NCI-H510A treated with DMSO at 0.1 percent for 48 hours (cell line): ENCODE measurements at places on chromosomes 4 and X.
A peak's percentile ranks its signal among the peaks of the same experiment; 100 is the strongest.

DNA sequence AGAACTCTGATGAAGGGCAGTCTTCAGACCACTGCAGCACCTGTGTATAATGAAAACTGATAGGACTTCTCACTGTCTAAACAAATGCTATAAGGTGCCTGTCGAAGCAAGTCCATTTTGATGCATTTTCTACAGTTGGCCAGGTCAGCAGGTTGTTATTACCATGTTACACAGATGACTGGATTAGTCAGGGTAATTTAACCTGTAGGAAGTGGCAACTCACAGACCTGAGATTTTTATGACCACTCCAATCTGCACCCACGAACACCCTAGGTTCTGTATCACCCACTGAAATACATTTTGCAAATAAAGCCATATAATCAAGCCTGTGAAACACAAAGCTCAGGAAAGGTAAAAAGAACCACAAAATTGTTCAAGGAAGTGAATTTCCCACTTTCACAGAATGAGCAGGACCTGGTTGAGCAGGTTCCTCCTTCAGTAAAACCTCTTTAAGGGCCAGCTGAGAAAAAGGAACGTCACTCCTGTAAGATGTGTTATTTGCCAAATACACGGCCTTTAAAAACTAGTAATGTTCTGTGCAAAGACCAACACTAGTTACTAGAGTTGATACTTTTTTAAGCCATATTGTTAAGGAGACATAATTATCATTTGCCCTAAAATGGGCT lies 12.7 kb downstream of the MAML3 start:
- peak; percentile 20 for DNase-seq

DNA sequence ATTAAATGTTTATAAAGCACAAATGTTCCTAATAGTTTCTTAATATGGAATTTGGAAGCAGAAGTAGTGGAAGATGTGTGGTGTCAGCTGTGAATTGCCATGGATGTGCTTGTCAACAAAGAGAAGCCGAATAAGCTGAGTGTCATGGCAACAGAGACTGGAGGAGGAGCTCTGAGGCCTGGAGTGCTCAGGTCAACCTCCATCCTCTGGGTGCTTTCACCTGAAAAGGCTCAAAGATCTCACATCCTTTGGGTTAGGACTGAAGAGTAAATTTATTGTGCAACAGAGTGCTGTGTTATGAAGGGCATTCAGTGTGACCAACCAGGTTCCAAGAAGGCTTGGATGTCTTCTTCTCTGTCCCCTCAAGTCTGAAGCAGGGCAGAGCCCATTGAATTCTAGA lies 18.7 kb downstream of the SGMS2 start:
- DNase-seq, result no peak

- DNase-seq, result no peak
Observed at GRCh38 chrX:136572030-136572429, 40.0 kb downstream of the VGLL1 start.

DNA sequence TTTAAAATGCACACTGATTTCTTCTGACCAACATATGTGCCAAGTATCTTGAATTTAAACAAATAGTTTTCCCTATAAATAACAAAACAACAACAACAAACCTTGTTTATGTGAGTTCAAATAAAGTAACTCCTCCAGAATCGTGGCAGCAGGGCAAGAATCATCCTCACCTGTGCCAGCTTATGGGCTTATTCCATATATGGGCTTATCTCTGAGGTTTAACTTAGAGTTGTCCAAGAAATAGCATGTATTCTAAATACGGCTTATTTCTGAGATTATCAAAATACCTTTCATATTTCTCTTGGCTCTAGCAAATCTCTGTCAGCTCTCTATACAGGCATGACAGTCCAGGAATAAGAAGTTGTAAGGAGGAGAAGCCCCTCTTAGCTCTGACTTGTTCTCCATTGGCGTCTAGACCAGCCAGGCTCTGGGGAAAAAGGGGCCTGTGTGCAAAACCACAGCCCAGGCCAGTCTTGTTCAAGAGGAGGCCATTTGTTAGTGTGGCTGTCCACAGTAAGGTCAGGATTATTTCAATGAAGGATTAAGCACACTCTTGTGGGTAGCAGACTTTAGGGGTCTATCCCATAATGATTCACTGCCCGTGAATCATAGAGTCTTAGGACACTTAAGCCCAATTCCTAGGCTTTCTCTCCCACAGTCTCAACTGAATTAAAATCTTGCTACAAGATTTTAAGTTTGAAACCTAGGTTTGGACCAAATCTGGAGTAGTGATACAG lies 63.2 kb downstream of the FRAS1 start:
- DNase-seq, result no peak

- no peak for DNase-seq
Observed at GRCh38 chrX:112874175-112874574, 33.5 kb upstream of the AMOT start.

DNA sequence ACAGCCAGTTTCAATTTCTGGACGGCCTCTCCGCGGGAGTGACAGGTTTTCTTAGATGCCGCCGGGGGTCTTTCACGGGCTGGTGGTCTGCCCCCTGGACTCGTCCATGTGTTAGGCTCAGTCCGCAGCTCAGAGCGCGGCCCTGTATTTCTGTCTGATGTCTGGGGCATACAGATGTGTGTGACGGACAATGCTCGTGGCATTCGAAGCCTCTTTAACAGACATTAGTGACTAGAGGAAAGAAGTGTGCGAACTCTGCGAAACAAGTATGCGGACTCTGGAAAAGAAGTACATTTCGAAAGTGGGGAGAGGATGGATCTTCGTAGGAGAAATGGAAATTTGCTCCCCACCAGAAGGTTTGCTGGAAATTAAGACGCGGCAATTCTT lies 793 bp upstream of the DCUN1D4 start:
- no peak for DNase-seq

- DNase-seq, result no peak
Observed at GRCh38 chrX:17597327-17597726, 140.0 kb upstream of the SCML1 start.

DNA sequence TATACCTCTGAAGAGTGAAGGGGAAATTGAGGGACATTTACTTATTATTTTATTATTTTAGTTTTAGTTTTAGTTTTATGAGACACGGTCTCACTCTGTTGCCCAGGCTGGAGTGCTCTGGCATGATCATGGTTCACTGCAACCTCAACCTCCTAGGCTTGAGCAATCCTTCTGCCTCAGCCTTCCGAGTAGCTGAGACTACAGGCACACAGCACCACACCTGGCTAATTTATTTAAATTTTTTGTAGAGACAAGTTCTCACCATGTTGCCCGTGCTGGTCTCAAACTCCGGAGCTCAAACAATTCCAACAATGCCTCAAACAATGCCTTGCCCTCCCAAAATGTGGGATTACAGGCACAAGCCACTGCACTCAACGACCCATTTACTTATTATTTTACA lies 68.4 kb upstream of the BMP2K start:
- no peak for DNase-seq

- DNase-seq, result no peak
Observed at GRCh38 chr4:120005076-120005475, 61.6 kb downstream of the MAD2L1 start.

GRCh38 chr4:138297743-138298405 lies 55.7 kb upstream of the SLC7A11 start:
- DNase-seq, result no peak

DNA sequence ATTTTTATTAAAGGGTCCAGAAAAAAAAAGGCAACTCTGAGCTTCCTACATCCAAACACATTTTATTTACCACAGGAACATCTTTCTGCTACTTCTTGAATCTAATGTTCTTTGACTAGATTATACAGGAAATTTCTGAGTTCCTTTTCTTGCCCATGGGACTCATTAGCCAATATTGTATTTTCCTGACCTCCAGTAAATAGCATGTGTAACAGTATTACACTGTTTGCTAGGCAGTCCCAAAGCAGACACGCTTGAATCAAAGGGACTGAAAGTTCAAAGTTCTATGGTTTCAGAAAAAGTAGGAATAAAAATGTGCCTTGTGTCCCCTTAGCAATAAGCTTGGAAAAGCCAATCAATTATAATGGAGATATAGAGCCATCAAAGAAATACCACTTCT lies 57.4 kb downstream of the MOSPD2 start:
- DNase-seq, result no peak

DNA sequence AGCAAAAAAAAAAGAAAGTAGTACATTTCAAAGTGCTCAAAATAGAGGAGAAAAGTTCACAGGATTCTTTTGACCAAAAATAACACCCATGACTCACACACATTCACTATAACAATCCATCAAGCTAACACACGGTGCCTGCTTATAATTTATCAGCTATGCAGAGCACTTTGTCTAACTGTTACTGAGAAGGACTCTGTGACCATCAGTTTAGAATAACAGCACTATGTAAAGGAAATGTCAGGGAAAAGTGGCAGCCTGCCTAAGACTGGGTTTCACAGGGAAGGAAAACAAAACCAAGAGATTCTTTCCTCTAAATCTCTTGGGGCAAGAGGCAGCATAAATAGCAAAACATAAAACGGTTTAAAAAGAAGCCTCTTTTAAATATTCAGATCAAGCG lies 54.8 kb downstream of the CCDC149 start:
- DNase-seq, result no peak

GRCh38 chr4:80452768-80453167 lies 117.2 kb downstream of the CFAP299 start:
- no peak for DNase-seq

DNA sequence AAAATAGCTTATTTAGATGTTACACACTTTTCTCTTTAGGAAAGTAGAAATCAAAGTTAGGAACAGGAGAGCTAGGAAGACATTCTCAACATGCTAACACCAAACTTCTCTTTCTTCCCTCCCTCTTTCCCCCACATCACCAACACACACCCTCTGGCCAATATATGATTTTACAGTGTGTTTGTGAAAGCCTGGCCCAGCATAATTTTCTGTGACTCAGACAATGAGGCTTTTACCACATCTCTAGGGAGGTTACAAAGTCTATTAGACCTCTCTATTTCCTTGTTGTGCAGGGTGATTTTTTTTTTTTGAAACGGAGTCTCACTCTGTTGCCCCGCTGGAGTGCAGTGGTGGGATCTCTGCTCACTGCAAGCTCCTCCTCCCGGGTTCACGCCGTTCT lies 189.9 kb downstream of the AASDH start:
- no peak for DNase-seq

- DNase-seq, result no peak
Observed at GRCh38 chrX:150362599-150363481, at the start of gene MAMLD1. MAMLD1 (plus strand) TSS chrX:150363317; CDS start chrX:150445517, 82,200 bp downstream.

DNA sequence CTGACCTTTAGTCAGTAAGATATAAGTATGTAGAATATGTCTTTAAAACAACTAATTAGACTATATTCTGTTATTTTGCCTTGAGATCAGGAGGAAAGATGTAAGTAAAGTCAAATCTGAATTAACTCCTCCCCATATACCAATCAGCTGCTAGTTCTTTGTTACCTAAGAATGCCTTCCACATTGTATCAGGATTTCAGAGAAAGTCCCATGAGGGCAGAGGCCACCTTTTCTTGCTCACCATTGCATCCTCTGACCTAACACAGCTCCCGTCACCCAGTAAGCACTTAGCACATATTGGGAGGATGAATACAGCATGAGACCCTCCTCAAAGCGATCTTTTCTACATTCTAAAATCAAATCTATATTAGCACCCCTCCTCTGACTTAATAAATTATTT lies 87.0 kb downstream of the COL25A1 start:
- DNase-seq, result no peak

GRCh38 chr4:16029262-16029661 lies 54.6 kb downstream of the PROM1 start:
- no peak for DNase-seq

- DNase-seq, result no peak
Observed at GRCh38 chr4:173161311-173161710, 7.3 kb upstream of the GALNT7 start.

DNA sequence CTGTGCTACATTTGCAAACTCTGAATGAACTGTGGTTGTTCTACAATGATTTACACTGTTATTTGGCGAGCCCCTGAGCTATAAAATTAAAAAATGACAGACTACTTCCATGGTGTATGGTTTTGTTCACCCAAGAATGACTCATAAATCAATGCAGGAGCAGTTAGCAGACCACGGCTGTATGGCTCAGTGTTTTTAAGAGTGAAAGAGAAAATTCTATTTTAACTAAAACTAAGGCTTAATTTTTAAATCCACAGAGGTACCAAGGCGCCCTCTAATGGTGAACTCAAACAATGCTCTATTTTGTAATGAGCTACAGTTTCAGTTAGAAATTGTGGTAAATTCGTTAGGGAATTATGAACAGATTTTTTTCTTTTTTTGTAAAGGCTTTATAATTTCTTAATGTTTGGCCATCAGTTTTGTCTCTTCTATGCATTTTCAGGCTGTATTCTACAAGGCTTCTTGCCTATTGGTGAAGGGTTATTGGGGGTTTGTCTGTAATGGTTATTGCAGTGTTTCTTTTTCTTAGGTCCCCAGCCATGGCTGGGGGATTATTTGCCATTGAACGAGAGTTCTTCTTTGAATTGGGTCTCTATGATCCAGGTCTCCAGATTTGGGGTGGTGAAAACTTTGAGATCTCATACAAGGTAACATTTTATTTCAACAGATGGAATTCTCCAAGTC lies 32.5 kb downstream of the HMGB2 start:
- no peak for DNase-seq

DNA sequence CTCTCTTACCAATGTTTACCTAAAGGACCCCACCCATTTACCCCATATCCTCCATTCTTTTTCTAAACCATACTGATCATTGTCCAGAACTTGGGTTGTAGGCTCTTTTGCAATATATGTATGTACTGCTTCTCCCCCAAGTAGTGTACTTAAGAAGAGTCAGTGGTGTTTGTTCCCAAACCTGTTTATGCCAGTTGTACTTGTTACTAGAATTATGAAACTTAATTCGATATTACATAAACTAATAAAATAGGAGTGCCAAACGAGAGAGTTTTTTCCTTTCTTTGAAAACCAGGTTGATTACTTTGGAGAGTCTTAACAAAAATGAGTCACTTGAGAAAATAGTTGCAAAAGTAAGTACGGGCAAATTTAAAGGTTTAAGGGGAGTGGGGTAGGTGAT lies 96.3 kb downstream of the GEMIN8 start:
- no peak for DNase-seq

DNA sequence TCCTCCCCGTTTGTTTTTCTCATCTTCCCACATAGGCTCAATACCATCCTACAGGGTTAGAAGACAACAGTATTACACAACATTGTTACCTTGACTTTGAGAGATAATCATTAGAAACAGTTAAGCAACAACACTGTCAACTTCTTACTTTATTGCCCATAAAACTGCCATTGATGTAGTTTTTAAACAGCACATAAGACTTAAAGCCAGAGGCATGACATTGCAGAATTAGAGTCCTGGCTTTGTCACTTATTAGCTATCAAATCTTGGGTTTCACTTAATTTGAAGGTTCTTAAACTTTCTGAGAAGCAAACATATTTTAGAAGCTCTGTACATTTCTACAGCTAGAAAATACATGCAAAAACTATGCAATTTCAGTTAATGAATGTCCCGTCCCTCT lies 41.8 kb downstream of the EIF4E start:
- DNase-seq, result no peak

GRCh38 chrX:13703135-13703534 lies 14.2 kb downstream of the RAB9A start:
- no peak for DNase-seq

DNA sequence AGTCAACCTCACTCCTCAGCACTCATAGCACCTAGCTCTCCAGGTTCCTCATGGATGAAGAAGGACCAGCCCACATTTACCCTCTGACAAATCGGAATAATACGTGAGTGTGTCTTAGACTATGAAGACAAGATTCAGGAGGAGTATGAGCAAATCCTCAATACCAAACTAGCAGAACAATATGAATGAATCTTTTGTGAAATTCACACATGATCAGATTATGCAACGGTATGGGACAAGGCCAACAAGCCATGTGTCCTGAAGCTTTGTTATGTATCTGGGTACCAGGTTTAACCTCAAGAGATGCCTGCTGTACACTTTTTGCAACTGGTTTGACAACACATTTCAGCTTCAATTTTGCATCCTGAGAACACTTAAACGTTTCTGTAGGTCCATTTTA lies 300.1 kb downstream of the OPHN1 start:
- DNase-seq, result no peak
